ENCODE measurements at places on chromosomes 6 and 20.

DNA sequence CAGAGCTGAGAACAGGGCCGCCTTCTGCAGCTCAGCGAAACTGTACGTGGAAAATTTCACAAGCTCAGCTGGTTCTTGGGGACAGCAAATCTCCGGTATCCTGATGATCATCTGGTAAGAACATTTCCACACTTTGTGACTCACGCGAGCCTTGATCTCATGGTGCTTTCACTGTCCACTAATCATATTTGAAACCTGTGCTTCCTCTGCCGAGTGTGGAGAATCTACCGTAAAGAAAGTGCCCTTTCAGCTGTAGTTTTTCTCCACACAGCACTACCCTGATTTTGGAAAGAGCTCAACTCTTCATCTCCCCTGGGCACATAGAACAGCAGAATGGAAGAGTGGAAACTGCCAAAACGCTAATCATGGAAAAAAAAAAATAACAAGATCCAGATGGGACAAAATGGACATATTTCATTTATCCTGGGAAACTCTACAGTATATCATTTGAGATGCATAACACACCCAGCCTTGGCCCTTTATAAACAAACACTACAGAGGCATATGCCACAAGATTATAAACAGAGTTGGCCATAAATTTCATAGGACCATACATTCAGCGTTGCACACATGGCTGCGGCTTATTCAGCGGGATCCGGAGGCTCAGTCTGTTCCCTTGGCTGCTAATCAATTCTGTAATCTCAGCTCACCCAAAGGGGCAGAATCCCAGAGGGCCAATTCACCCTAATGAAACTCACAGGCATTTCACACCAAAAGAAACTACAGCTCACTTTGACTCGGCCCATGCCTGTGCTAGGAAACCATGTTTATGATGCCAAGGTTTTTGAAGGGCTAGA lies 434.5 kb downstream of the HDGFL1 start:
- peak; percentile 80 for DNase-seq

DNA sequence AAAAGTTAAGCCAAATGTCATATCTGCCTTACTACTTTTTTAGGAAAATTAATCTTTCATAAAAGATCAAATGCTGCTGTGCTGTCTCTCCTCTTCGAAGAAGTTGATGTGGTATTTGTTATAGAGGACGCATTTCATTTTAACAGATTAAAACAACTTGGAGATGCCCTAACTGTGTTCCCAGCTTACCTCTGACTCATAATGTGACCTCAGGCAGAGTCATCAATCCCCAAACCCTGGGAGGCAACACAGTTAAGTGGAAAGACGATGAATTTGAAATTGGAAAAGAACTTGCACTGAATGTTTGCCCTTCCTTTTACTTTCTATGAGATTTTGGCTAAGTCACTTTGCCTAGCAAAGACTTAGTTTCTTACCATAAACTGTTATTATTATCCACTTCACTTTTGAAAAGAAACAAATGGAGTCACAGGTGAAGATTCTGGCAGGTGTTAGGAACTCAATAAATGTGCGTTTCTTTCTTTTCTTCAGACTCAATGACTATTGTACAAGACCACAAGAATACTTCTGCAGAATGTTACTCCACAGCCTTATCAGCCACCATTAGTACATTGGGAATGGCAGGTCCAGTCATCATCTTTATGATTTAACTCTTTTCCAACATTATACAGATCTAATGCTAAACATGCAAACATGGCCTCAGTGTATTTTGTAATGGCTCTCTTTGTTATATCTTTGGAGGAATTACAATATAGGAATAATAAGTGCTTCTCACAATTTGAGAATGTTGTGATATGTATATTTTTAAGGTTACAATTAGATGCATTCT lies 102.6 kb downstream of the COL21A1 start:
- DNase-seq: peak; percentile 36

GRCh38 chr6:157158456-157158855 lies 164.9 kb downstream of the TMEM242 start:
- DNase-seq: no peak

GRCh38 chr6:1950631-1951030 lies 294.8 kb downstream of the GMDS start:
- no peak for DNase-seq

GRCh38 chr6:5159162-5159561 lies 74.0 kb downstream of the PPP1R3G start:
- no peak for DNase-seq

GRCh38 chr20:20548527-20549266 lies 163.7 kb downstream of the RALGAPA2 start:
- no peak for DNase-seq

DNA sequence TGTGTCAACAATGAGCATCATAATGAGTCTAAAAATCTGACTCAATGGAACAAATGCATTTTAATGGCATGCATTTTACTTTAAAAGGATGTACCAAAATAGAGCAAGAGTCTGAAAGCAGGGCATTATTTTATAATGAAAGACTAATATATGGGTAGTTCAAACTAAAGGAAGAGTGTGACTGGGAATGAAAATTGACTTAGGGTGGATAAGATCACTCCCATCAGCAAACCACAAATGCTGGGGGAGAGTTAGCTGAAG lies 114.7 kb downstream of the SOX4 start:
- DNase-seq: no peak

GRCh38 chr6:107202876-107203468 lies 87.7 kb upstream of the BEND3 start:
- DNase-seq: no peak

DNA sequence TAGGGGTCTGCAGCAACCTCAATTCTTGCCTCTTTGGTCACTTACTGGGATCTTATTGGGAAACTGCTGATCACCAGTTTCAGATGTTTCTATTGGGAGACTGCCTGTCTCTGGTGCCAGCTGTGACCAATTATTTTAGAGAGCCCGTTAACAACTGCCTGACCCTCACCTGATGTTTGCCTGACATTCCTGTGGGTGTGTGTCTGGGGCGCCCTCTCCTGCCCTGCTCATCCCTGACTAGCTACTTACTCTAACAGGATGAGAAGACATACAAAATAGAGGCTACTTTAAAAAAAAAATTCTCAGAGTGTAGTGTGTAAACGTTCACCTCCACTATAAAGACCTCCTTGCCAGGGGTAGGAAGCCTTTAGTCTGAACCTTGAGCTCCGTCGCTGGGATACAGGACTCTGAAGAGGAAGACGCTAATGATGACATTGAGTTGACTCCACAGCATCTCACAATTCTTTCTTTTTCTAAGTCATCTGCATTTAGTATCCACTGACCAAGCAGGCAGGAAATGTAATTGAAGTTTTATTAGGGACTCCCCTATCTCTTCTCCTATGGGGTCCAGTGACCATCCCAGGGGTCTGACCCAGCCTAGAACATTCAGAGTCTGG lies 54.6 kb upstream of the DDR1 start:
- no peak for DNase-seq

GRCh38 chr6:87430499-87430898 lies 22.7 kb downstream of the CFAP206 start:
- DNase-seq: no peak

- peak; percentile 98 for DNase-seq
Observed at GRCh38 chr6:100464903-100465700, at the start of gene SIM1. Gene SIM1, minus strand, starts transcription at chr6:100464921. Its CDS starts 1,453 bp downstream, at chr6:100463468.

- peak; percentile 2 for DNase-seq
Observed at GRCh38 chr6:42010185-42010891, 40.0 kb upstream of the TAF8 start.

- DNase-seq: peak; percentile 13
Observed at GRCh38 chr6:5746053-5746758, 260.5 kb downstream of the NRN1 start.

- no peak for DNase-seq
Observed at GRCh38 chr6:162307865-162308264, 419.7 kb downstream of the PRKN start.

GRCh38 chr6:113271437-113271836 lies 585.7 kb upstream of the MARCKS start:
- no peak for DNase-seq

- peak; percentile 55 for DNase-seq
Observed at GRCh38 chr6:26550250-26550993, 12.3 kb downstream of the HMGN4 start.

DNA sequence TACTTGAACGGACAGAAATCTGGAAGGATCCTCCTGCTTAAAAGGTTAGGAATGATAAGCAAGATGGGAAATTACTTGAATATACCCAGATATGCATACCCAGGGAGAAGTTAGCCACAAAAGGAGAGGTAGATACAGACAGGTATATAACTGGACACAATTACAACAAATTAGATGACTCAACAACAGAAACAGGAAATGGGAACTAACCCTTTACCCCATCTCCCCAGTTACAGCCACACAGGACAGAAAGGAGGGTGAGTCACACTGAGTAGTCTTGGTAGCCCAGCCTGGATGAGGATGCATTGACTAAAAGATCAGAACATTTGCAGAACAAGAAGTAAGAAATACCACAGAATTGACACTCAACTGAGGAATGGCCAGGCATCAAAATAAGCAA lies 61.2 kb downstream of the C6orf52 start:
- peak; percentile 53 for DNase-seq

DNA sequence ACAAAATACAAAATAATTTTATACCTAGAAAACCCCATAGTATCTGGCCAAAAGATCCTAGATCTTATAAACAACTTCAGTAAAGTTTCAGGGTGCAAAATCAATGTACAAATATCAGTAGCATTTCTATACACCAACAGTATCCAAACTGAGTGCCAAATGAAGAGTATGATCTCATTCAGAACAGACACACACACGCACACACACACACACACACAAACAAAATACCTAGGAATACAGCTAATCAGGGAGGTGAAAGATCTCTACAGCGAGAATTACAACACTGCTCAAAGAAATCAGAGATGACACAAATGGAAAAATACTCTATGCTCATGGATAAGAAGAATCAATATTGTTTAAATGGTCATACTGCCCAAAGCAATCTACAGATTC lies 49.2 kb downstream of the TOMM6 start:
- no peak for DNase-seq

- no peak for DNase-seq
Observed at GRCh38 chr6:35023091-35024000, 117.8 kb downstream of the TCP11 start.

DNA sequence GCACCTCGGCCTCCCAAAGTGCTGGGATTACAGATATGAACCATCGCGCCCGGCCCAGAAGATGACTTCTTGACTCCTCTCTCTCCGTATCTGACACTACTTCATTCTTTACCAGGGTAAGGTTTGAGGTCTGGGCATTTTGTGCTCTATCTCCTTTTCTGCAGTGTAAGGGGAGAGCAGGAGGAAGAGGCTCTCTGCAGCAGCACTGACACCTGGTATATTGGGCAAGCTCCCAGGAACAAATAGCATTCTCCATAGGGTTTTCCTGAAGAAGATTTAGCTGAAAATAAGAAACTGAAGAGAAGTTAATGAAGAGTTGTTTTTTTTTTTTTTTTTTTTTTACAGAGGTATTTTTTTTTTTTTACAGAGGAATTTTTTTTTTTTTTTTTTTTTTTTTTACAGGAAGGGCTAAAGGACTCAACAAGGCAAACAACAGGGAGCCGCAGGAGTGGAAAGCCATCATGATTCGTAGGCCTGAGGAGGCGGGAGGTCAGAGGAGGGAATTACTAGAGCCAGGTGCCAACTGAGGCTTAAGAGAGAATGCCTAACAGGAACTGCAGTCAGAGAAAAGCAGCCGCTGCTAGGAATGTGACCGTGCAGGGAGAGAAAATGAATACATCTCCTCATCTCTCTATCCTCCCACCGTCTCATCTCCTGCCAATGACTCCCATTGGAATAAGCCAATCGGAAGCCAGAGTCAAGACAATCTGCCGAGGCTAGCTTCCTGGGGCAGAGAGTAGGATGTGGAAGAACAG lies 34.7 kb upstream of the ADGRF4 start:
- DNase-seq: no peak

- DNase-seq: no peak
Observed at GRCh38 chr20:42649748-42650147, 540.0 kb downstream of the PTPRT start.

GRCh38 chr20:32510601-32511357 lies 74.4 kb downstream of the NOL4L start:
- DNase-seq: no peak

DNA sequence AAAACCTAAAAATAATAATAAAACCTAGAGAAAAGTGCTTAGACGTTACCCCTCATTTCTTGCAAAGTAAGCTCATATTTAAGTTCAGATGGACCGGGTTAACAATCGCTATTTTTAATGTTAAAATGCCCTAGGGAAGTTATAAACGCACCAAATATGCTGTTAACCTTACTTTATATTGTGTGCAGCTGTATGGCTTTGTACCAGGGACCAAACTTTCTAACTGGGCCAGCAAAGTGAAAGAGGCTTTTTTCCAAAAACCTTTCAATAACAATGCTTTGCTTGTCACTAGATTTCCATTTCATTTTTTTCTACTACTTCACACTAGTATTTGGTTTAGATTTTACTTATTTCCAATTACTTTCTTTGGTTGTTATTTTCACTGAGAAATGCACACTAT lies 248.5 kb downstream of the FOXC1 start:
- peak; percentile 14 for DNase-seq

- DNase-seq: peak; percentile 51
Observed at GRCh38 chr20:35954907-35955251, 577 bp upstream of the SCAND1 start.

- peak; percentile 80 for DNase-seq
Observed at GRCh38 chr6:101391772-101392585, 1.5 kb upstream of the GRIK2 start.

GRCh38 chr20:50223039-50224005 lies 32.7 kb downstream of the CEBPB start:
- no peak for DNase-seq

DNA sequence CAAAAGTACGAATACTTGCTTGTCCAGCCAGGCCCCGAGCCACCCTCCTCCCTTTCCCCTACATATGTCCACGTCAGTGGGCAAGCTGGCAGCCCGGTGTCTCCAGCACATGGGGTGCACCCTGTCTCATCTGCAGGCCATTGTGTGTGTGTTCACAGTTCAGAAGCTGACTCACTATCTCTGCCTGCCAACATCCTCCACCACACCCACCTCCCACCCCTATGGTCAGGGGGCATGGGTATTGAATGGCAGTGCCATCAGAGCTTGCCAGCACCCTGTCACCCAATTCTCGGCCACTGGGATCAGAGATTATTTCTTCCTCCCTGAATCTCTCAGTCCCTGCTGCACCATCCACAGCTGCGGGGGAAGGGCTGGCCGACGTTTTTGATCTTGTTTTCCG lies 195.7 kb downstream of the FARS2 start:
- DNase-seq: peak; percentile 26

- no peak for DNase-seq
Observed at GRCh38 chr6:133893946-133894345, 5.0 kb downstream of the TCF21 start.

DNA sequence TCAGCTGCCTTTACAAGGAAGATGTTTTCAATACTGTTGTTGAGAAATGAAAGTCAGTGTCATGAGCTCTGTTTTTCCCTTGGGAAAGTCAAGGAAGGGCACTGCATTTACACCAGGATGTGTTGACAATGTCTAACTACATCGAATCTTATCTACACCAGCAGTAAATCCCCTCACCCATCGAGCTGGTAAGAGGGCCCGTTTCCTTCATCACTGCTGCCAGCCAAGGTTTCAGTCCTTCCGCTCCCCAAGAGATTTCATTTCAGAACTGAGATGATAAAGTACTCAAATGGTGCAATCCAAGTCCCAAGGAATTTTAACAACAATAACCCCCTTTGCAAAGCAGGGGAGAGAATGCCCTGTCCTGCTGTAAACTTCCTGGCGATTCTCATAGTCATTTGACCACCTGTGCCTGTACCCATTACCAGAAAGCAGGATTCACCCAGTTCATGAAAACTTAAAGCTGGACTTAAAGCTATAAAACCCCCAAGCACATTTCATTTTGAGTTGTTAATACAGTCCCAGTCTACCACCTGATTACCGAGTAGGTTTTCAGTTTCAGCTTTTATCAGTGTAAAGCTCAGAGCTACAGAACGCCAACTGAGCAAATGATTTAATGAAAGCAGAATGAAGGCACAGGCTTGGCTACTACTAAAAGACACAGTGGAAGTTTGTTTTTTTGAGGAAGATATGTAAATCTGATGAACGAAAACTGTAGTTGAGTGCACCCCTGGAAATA lies 122.5 kb upstream of the TAB2 start:
- DNase-seq: no peak

Measured in EH (cell line).